Transverse colon (tissue), 4 donors: ENCODE measurements at places on chromosomes 16 and 17.
A peak's percentile ranks its signal among the peaks of the same experiment; 100 is the strongest.

- DNase-seq, result no peak
Observed at GRCh38 chr17:74466111-74466827, at the start of gene CD300A. Gene CD300A, plus strand, starts transcription at chr17:74466634. Its CDS starts 70 bp downstream, at chr17:74466704.

DNA sequence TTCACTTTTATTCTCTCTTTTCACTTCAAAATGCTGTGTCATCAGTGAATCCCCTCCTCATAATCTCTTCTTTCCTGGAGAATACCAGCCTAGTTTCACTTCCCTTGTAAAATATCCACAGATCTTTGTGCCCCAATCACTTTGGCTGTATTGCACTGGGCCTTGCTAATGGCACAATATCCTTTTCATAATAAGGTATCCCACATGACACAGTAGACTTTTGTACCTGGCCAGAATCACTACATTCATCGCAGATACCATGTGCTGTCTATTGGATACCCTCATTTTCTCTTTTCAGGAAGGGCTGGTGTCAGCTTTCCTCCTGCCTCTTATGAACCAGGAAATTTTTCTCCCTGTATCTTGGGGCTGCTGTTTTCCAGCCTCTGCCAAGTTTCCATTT lies 25.7 kb upstream of the TOX3 start:
- DNase-seq, result no peak

DNA sequence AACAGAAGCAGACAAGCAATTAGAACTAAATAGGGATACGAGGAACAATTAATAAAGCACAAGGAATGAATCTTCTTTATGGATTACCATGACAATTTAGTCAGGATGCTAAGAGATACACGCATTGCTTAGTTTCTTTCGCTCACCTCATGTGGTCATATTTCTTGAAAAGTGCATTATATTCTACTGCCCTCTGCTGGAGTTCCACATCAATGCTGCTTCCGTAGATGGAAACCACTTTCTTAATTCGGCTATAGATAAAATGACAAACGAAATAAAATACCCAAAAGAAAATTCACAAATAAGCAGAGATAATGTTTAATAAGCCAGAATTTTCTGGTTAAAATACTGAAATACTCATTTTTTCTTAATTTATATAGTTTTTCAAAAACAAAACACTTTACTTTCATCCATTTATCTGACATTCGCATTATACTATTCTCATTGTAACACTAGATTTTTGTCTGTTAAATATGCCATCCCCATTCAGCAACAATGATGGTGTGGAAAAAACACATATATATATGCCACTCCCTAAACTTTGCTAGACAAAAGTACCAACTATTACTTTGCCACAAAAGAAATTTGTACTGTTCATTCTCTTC lies 22.0 kb upstream of the PHLPP2 start:
- DNase-seq, result no peak

DNA sequence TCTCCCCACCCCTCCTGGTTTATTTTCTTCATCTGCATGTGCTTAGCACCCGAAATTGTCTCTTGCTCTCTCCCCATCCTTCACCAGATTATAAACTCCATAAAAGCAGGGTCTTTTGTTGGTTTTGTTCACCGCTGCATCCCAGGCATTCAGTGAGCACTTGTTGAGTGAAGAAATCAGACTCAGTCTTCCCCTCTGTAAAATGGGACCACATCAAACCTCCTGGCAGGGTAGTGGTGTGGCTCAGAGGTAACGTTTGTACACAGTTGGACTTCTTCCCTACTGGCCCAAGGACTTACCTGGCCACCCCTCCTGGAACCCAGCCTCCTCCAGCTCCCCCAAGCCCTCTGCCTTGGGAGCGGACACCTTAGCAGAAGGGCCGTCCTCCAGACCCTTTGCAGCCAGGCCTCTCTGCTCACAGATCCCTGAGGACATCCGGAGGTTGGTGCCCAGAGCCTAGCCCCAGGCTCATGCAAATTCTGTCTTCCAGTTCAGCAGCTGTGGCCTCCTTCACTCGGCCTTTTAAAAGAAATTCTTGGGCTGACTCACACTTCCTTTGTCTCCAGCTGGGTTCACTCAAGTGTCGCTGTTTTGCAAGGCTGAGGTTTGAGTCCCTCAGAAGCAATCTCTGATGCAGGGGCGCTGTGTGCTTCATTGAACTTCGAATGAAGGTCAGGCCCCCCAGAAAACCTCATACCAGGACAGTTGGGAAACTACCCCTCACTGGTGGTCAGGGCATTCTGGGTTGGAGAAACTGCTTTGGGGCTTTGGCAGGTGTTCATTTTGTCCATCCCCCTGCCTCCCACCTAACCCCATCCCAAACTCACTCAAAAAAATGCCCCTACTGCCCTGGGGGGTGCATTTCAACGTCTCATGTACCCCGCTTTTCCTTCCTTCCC lies 16.8 kb upstream of the RMI2 start:
- peak; percentile 75 for DNase-seq

- no peak for DNase-seq
Observed at GRCh38 chr17:21419299-21420239, 43.4 kb downstream of the KCNJ12 start.

DNA sequence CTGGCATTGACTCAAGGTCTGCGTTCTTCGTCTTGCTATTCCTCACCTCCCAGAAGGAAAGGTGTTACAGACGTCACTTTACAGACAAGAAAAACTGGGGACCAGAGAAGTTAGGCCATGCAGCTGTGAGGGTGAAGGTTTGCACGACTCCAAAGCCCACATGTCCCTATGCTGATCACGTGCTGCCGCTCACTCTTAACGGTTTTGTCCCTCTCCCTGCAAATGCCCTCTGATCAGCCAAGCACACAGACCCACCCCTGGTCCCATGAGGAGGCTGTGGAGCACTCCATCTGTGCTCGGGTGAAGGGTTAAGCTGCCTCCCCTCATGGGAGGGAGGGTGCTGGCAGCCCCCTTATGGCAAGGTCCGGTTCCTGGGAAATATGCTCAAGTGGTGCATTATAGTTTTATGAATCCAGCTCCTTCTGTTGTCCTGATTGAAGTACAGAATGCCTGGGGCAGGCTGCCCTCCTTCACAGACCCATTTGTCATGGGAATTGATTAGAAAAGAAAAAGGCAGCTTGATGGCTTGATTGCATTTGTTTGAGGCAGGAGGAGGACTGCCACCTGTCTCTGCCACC lies 18.8 kb downstream of the CCDC182 start:
- DNase-seq, result no peak

- DNase-seq, result no peak
Observed at GRCh38 chr17:67022451-67022810, 21.9 kb upstream of the CACNG1 start.

GRCh38 chr17:54493691-54494090 lies 407.0 kb upstream of the TOM1L1 start:
- no peak for DNase-seq

DNA sequence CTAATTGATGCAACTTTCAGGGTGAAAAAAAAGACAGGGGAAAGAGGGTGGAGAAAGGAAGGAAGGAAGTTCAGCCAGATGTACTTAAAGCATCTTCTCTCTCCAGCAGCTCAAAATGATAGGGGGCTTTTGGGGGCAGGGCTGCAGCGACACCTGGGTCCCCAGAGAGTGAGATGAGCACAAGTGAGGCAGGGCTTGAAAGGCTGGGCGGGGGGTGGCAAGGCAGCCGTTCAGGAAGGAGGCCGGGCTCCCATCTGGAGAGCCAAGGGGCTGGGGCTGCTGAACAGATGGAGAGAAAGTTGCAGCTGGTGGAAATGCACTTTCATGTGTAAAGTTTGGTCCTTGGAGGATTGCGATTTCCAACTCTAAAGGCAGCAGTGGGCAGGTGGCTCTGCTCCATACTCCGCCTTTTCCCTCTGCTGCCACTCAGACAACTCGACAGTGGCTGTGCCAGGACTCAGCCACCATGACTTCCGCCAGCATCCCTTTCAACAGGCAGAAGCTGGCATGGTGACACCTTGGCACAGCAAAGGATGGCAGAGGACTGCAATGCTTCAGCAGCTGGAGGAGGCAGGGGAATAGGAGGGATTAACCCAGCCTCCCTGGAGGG lies 7.7 kb downstream of the SLC35B1 start:
- no peak for DNase-seq

- peak; percentile 46 for DNase-seq
Observed at GRCh38 chr17:77834170-77835115, 124.1 kb upstream of the TNRC6C start.
